ENCODE measurements at places on chromosomes 3 and 15. TPM values are rescaled to one million over a fixed set of nuclear protein-coding genes. Genes with fewer than 3 reads are reported as not detected.

DNA sequence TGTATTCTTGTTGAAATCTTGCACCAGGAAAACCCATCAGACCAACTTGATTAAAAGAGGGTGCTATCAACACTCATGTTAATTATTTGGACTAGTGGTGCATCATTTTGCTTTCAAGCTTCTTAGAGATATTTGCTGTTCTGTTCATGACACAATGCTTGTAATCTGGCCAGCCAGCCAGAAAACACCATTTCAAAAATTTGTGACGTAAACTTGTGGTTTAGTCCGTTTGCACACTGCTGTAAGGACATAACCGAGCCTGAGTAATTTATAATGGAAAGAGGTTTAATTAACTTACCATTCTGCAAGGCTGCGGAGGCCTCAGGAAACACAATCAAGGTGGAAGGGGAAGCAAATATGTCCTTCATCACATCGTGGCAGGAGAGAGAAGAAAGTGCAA, 374.3 kb upstream of the TGFBR2 start:
- no peak for DNase-seq

- DNase-seq = no peak
These were observed 133.8 kb upstream of the SLC2A2 start for GRCh38 chr3:171160325-171160724.

DNA sequence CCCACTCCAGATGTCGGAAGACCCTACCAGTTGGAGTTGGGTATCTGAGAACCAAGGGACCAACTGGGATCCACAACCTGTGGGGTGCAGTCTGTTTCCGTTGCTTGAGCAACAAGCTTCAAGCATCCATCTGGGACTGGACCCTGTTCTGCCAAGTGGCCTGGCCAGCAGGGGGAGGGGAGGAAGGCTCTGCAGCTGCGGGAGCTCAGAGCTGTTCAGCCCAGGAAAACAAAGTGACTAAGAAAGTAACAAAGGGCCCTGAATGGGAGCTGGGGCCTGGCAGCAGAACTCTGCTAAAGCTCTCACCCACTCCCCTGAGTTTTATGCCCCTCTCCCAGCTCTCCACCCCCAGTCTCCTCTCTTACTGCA, 2.7 kb downstream of the TYRO3 start:
- no peak for DNase-seq

DNA sequence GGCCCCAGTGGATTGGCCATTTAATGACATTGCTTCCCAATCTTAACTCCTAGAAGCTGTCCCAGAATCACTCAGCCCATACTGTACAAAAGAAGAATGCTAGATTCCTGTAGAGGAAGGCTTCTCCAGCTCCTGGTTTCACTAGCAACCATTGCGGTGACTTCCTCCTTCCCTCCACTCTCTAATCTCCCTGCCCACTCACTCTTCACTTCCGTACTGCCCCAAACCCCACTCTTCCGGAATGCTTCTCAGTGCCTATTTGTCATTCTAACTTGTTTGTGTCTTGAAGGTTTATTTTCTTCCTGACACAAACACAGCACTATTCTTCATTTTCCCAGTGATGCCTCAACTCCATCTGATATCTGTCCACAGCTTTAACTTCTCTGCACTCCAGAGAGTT, 97.1 kb upstream of the SPATA16 start:
- no peak for DNase-seq

DNA sequence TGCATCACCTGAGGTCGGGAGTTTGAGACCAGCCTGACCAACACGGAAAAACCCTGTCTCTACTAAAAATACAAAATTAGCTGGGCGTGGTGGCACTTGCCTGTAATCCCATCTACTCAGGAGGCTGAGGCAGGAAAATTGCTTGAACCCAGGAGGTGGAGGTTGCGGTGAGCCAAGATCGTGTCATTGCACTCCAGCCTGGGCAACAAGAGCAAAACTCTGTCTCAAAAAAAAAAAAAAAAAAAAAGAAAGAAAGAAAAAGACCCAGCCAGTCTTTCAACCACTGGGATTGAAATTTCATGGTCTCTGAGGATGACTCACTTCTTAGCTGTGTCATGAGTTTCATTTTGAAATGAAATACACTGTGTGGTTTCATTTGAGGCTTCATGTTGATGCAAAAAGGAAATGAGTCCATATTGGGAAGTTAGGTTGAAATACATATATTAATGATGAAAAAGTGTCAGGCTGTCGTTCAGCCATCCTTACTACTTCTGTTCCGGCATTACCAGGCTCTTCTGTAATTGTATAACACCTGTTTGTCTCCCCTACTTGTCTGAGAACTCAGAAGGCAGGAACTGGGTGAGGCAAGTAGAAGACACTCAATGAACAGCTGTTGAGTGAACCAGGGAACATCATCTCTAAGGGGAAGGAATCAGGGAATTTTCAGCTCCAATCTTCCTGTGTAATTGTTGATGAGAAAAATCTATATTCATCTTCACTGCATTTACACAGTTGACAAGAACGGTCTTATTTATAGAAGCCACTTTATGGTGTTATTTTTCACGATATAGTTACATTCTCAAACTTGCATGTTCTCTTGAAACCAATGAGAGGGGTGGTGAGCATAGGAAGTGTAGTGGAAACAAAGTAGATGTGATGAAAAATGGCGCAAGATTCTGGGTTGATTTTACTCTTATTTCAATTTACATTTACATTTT, 87.4 kb downstream of the NFKBIZ start:
- DNase-seq = no peak

DNA sequence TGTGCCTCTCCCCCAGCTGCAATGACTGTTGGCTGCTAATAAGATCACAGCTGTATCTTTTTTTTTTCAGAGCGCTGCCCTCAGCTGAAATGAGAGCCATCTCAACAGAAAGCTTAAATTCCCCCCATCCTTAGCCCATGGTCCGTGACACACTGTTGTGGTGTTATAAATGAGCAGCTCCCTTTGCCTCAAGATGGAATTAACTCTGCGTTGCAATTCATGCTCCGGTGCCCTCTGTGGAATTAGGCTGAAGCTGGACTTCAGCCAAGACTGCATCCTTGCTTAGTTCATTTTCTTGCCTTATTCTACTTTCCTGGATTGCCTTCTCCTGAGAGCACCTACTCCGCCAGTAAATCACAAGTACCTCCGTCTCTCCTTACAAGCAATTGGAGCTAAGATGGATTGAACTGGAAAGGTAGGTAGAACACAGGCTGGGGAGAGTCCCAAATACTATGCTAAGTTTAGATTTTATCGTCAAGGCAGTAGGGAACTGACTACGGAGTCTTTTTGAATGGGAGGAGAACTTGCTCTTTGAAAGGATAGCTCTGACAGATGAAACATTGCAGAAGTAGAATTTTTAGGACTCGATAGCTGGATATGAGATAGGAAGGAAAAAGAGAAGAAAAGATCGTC, 39.0 kb upstream of the THRB start:
- no peak for DNase-seq

DNA sequence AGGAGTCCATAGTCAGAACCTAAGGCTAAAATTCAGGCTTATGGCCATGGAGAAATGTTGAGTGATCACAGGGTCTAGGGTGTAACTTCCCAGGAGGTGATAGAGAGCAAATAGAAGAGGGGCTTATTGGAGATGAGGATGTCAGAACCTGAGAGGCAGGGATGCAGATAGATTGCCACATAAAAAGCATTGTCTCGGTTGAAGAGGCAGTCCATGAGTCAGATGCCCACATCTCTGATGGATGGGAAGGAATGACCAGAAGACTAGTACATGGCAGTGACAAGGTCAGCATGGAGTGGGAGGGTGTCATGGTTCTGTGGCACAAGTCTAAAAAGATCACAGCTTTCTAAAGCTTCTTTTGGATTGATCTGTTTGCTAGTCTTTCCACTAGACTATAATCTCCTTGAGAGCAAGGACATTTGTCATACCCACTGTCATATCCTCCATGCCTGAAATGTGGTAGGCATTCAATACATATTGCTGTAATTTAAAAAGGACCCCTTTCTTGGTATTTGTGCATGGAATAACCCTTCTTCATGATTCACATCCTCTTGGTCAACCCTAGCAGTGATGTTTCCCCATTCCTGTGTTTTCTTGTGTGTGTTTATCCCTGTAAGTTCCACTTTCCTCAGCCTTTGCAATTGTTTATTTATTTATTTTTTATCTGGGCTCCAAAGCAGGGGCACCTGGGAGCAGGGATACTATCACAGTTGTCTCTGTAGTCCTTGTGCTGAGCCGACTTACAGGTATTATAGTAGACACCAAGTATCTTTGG, 613.4 kb upstream of the CFAP20DC start:
- DNase-seq = no peak

DNA sequence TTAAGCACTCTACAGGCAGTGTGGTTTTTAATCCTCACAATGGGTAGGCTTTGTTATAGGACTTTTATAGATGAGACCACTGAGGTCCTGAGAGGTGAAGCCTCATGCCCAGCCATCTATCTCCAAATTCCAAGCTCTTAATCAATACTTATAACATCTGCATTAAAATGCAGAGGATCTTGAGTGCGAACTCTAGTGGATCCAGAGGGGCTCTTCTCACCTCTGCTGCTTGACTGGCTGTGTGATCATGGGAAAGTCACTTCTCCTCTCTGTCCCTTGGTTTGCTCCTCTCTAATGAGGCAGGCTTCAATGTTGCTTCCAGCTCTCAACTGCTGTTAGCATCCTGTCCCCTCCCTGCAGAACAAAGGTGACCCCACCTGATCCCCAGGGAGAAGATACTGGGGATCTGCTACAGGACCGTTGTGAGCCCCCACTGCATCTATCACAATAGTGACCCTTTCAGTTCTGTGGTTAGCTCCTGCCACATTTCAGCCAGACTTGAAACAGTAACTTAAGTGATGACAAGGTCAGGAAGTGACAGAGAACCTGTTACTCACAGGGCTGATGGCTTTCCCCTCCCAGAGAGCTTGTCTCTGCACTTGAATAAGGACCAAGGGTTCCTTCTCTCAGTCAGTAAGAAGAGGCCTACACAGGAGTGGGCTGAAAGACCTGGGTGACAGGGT, 1.3 kb downstream of the SLC27A2 start:
- DNase-seq = peak; percentile 33

DNA sequence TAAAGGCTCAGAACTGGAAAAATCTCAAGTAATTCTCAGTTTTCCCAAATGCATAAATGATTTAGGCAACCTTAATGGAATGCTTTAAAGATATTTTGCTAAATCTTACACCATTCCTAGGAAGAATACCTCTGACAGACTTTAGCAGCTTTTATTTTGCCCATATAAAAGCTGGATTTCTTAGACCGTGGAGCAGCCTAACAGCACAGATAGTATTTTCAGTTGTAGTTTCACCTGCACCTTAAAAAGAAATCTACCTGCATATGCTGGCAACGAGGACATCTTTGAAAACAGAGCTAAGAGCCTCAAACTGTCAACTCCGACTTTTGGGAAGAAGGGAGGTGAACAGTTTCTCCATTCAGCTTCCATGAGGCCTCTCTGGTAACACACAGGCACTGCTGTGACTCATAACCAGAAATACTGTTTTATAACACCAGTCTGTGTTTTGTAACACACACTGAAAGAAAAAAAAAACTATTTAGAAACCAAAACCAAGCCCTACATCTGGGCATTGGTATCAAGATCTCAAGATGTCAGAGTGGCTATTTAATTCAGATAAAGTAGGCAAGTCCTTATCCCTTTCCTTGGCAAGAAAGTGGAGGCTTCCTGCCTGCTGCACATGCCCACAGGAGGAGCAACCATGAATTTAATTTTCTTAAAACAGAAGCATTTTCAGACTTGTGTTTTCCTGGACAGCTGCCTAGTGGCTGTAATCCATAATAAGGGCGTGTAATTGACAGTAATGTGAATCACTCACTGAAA, 181.5 kb upstream of the ICE2 start:
- DNase-seq = no peak

- peak; percentile 7 for DNase-seq
These were observed 272.2 kb upstream of the CHRNA7 start for GRCh38 chr15:31758126-31758525.

Gene SERINC4
- 0.45 TPM for polyA plus RNA-seq

Gene GOLGA6L10
- polyA plus RNA-seq = 5.7 TPM

Measured in small intestine (tissue), 16 donors.